A549 (cell line): ENCODE measurements at places on chromosomes 6 and 20. TPM values are rescaled to one million over a fixed set of nuclear protein-coding genes. Genes with fewer than 3 reads are reported as not detected.

UNC93A gene
- polyA plus RNA-seq = not detected in 3 replicates

ZC2HC1B gene
- not detected in 3 replicates for polyA plus RNA-seq

RIPOR3 gene
- polyA plus RNA-seq = 0.05 to 0.06 TPM in 2 of 3 replicates, not detected in the other

SPTLC3 gene
- polyA plus RNA-seq = 0.04 to 0.18 TPM (median 0.10 TPM) in 3 replicates

SLC4A11 gene
- polyA plus RNA-seq = 6.5 to 14.0 TPM (median 10.7 TPM) in 3 replicates

ARHGAP40 gene
- polyA plus RNA-seq = not detected in 3 replicates

LTB gene
- polyA plus RNA-seq = 0.14 to 0.57 TPM (median 0.33 TPM) in 3 replicates

ZNF831 gene
- polyA plus RNA-seq = not detected in 3 replicates

NEURL2 gene
- polyA plus RNA-seq = 1.4 to 1.6 TPM (median 1.4 TPM) in 3 replicates

SAMD3 gene
- polyA plus RNA-seq = not detected in 3 replicates

FNDC1 gene
- polyA plus RNA-seq = 0.01 to 0.04 TPM in 2 of 3 replicates, not detected in the other

MDC1 gene
- polyA plus RNA-seq = 14.9 to 21.4 TPM (median 16.5 TPM) in 3 replicates

ARFGEF3 gene
- 0.15 to 0.25 TPM (median 0.18 TPM) in 3 replicates for polyA plus RNA-seq

DCDC2 gene
- 7.9 to 9.1 TPM (median 8.0 TPM) in 3 replicates for polyA plus RNA-seq

C6orf141 gene
- 29.9 to 34.4 TPM (median 33.2 TPM) in 3 replicates for polyA plus RNA-seq

CDSN gene
- not detected in 3 replicates for polyA plus RNA-seq

PI3 gene
- polyA plus RNA-seq = 0.18 to 0.39 TPM in 2 of 3 replicates, not detected in the other

CHRNA4 gene
- polyA plus RNA-seq = 0.08 to 0.23 TPM (median 0.21 TPM) in 3 replicates

OR2J3 gene
- not detected in 3 replicates for polyA plus RNA-seq

FILIP1 gene
- polyA plus RNA-seq = 1.7 to 2.3 TPM (median 1.9 TPM) in 3 replicates
